ENCODE measurements at places on chromosomes 5 and 9. TPM values are rescaled to one million over a fixed set of nuclear protein-coding genes. Genes with fewer than 3 reads are reported as not detected.

DNA sequence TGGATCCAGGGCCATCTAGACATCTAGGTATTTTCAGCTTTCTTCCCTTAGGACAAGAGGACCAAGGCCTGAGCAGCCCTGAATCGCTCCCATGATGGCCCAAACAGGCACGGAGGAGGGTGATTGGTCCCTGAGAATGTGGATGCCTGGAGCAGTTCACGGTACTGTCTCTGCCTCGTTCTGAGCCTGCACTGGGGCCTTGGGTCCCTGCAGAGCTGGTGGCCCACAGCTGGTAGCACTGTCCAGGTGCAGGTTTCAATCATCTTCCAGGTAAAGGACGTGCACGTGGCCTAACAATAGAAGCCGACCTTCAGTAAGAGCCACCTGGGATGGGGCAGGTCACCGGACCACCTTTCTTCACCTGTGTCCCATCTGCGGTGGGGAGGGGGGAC is 19.4 kb upstream of the FCN1 start:
- no peak overlapping the region for H3K27ac ChIP-seq
- no peak for DNase-seq
- no peaks in the 10 kb centered on the region for H3K4me1 ChIP-seq
- peaks cover 35% of the 10 kb centered on the region for H3K27me3 ChIP-seq
- H3K36me3 ChIP-seq: no peaks in the 10 kb centered on the region

Gene SEMA5A
- total RNA-seq: 26.4 TPM

DNA sequence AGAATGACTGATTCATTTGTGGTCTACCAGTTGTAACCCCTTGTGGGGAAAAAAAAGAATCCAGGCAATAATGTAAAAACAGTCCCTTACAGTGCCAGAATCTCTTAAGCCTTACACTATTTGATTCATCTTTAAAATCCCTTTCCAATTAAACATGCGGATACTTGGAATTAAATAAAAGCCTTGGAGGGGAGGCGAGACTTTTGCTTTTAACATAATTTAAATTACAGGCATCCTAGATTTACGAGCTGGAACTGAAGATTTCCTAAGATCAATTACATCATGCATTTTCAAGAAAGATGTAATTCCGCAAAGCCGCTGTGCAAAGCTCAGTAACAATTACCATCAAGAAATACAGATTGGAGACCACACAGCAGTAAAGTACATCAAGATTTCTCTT is 370.2 kb downstream of the MTRR start:
- no peak overlapping the region for H3K27ac ChIP-seq
- H3K27me3 ChIP-seq: no peaks in the 10 kb centered on the region
- H3K4me3 ChIP-seq: no peak overlapping the region
- no peaks in the 10 kb centered on the region for H3K36me3 ChIP-seq
- no peaks in the 10 kb centered on the region for H3K4me1 ChIP-seq

Gene IGFBPL1
- total RNA-seq: 1.7 TPM

DNA sequence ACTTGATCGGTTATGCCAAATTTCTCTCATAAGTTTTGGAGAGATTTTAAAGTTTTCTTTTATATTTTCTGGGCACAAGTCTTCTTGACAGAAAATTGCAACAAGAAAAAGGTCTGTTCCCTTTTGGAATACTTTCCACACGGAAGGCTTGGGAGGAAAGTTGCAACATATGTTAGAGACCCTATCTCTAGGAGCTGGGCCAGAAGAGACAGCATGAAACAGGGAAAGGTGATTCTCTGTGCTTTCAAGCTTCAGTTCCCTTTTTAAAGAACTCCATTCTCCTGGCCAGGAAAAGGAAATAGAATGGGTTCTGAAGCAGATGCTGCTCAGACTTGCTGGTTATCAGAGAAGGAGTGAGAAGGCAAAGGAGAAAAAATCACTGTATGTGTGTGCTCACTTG is 368.3 kb downstream of the SPATA31D1 start:
- no peaks in the 10 kb centered on the region for H3K27me3 ChIP-seq
- no peak overlapping the region for H3K27ac ChIP-seq
- no peak overlapping the region for H3K4me3 ChIP-seq

DNA sequence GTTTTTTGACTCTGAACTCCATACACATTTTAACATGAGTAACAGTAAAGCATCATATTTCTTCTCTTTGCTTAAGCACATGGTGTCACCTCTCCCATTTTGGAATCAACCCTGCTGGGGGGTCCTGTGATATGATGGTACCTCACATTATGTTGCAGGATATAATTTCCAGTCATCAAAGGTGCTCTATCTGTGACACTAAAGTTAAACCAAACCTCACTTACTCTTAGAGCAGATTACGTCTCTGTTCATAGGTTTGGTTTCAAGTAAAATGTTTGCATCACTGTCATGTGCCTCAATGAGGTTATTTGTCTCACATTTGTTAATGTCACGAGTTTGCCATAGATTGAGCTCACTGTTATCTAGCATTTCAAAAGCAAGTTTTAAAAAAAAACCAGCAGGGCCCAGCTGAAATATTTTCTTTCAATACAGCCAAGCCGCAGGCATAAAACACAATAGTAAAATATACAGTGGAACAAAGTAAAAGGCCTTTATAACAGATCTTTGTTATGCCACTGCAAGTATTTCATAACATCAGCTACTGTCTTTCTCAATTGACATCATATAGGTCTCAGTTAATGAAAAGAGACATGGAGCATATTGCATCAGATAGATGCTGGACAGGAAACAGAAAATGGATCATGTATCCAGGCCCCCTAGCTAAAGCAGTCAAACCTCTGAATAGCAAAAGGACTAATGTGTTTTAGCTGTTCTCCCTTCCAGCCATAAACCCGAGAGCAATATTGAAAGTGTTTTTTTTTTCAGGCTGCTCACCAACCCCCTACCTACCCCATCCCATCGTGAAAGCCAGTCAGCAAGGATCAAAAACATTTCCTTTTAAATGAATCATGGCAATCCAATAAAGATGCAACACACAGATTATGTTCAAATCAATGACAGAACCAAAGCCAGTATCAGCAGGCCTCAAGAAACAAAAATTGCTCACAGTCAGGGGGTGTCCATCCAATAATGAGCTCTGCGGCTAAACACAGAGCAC is 182.1 kb upstream of the ITGA1 start:
- H3K27ac ChIP-seq: no peak overlapping the region
- no peaks in the 10 kb centered on the region for H3K36me3 ChIP-seq
- no peak overlapping the region for H3K4me3 ChIP-seq
- no peaks in the 10 kb centered on the region for H3K27me3 ChIP-seq
- no peak for DNase-seq

- no peak overlapping the region for H3K27ac ChIP-seq
- no peak for DNase-seq
- no peaks in the 10 kb centered on the region for H3K4me1 ChIP-seq
- H3K4me3 ChIP-seq: no peak overlapping the region
- no peaks in the 10 kb centered on the region for H3K36me3 ChIP-seq
Measured at GRCh38 chr5:4018007-4018406, 422.4 kb downstream of the IRX1 start.

Gene SMIM33
- not detected for total RNA-seq
